Fibroblast of skin of scalp (primary cell): ENCODE measurements at places on chromosomes 1 and 21.

- DNase-seq: no peak
Observed at GRCh38 chr1:23601135-23601967, 42.0 kb upstream of the ID3 start.

GRCh38 chr1:214026985-214027384 is 39.2 kb downstream of the PROX1 start:
- no peak for DNase-seq

DNA sequence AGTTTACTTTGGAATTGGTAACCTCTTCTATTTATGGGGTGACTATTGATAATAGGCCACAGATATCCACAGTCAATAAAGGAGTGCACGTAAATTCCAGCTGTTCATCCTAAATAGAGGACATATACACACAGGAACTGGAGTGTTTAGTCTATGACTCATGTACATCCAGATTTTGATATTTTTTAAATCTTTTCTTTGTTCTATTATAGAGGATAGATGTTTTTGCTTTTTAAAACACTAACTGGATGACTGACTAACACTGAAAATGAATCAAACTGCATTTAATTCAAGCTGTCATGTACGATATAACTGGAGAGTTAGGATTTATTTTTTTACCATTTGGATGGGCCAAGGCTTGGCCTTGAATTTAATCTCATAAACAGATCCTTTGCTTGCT is 45.9 kb downstream of the RGL1 start:
- DNase-seq: no peak

DNA sequence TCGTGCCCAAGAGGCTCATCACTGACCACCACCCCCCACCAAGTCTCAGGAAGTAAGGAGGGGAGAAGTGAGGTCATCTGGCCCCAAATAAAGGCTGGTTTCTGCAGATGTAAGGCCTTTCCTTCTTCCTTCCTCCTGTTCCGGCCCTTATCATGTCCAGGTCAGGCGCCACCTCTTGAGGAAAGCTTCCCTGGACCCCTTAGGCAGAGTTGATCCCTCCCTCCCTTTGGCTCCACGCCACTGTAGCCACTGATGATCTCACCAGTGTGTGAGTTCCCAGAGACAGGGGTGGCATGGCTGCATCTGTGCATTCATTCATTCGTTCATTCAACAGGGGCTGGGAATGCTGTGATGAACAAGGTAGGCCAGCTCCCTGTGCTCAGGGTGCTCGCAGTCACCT is 59.2 kb downstream of the TAS1R2 start:
- DNase-seq: no peak

DNA sequence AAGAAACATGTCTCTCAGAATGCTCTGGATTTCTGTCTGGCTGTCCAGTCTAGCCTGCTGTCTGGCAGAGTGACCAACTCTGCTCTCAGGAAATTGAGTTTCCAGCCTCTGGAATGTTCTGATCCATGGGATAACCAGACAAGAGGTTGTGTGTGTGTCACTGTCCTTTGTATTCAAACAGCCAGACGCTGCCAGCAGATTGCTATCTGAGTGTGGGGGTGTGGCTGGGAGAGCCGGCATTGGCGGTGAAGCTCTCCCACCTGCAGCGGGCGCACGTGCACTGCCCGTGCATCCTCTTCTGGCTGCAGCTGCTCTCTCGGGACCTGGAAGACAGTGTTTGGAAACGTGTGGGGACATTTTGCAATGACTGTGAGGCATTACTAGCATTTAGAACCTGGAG is 26.1 kb downstream of the PKP1 start:
- peak; percentile 38 for DNase-seq

- no peak for DNase-seq
Observed at GRCh38 chr1:113192242-113192641, 119.2 kb downstream of the LRIG2 start.

GRCh38 chr1:185345913-185346720 is 29.1 kb upstream of the IVNS1ABP start:
- DNase-seq: no peak

- peak; percentile 7 for DNase-seq
Observed at GRCh38 chr21:17925899-17926298, 106.7 kb upstream of the C21orf91 start.

- peak; percentile 30 for DNase-seq
Observed at GRCh38 chr1:227317011-227317451, 1.3 kb downstream of the CDC42BPA start.

DNA sequence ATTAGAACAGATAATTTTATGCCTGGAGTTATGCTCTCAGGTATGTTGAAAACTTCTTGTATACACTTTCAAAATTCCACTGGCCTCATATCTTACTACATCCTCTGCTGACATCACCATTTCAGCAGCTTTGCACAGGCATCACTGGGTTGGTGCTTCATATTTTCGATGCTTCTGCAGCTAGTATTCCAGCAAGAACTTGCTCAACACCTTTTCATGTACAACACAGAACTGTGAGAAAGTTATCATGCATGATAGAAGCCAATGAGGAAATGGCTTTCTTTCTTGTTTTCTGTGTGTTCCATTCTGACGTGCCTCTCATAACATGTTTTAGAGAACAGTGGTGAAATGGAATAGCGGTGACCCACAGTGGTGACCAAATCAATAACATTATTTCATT is 5.1 kb upstream of the GBP5 start:
- no peak for DNase-seq

DNA sequence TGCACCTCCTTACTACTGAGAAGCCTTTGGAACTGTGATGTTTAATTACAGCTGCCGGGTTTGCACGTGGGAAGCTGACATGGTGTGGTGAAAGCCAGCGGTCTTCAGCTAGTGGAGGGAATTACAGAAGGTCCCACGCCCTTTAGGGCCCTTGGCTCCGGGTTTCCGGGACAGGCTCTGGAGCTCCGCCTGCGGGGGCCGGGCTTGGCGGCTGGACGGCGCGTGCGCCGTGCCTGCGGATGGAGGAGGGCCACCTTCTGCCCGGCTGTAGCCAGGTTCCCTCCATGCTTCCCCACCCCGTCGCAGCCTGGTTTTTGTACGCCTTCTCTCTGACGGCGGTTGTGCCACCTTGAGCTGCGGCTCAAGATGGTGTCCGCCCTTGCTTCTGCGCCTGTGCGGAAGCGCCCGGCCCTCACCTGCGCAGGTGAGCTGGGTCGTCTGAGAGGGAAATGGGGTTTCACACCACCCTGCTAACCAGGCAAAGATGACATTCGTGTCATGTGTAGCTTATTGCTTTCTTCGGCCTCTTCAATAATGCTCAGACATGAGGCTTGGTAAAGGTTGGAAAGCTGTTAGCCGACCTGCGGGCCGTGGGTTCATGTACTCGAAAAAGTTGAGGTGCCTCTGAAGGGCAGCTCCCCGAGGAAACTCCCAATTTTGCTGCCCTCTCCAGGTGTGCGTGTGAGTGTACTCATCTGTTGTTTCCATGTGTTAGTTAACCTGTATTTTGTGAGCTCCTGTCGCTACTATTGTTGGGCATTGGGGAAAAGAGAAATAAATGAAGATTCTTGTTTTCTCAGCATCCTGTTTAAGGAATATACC is 36.6 kb upstream of the OPRD1 start:
- DNase-seq: peak; percentile 44

- peak; percentile 34 for DNase-seq
Observed at GRCh38 chr1:25805863-25806225, 5.9 kb downstream of the SELENON start.

DNA sequence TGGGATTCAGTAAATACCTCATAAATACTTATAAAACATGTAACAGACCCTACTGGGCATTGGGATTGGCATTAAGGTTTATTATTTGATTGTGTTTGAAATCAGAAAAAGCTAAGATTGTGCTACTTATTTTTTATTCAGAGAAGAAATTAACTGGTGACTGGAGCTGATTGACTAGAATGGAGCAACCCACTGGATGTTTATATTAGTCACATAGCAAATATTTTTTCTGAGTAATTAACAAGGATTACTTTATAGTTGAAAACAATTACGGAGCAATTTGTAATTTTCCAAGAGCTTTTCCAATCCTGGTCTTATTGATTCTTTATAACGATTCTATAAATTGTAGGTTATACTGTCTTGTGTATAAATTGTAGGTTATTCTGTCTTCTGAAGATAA is 208.7 kb downstream of the HLX start:
- no peak for DNase-seq

GRCh38 chr1:228366062-228366865 is 40.4 kb downstream of the TRIM11 start:
- DNase-seq: no peak

DNA sequence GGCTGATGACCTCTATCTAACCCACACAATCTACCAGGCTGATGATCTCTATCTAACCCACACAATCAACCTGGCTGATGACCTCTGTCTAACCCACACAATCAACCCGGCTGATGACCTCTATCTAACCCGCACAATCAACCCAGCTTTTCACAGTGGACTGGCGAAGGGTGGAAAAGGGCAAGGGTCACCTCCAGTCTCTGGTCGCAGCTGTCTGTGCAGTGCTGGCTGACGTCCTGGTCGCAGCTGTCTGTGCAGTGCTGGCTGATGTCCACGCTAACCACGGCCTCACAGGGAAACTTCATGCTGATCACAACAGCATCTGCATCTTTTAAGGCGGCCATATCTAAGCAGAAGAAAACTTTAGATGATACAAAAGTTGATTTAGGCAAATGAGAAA is 12.2 kb upstream of the CCDC27 start:
- DNase-seq: no peak

DNA sequence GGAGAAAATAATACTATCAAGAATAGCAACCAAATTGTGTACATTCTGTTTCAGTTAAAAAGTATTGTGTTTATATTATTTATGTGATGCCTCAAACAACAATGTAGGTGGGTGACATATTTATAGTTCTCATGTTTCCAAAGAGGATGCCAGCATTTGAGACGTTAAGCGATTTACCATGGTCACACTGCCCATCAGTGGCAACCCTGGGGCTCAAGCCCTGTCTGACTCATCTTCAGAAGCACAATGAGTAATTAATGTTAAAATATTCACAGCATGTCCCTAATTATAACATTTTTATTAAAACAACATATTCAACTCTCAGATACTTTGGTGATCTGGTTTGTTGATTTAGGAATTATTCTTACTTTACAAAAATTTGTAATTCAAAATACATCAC is 409.4 kb downstream of the BRINP3 start:
- no peak for DNase-seq

- DNase-seq: peak; percentile 19
Observed at GRCh38 chr21:16837321-16837720, 675.5 kb upstream of the CXADR start.

GRCh38 chr1:161838885-161839284 is 72.8 kb downstream of the ATF6 start:
- DNase-seq: no peak

DNA sequence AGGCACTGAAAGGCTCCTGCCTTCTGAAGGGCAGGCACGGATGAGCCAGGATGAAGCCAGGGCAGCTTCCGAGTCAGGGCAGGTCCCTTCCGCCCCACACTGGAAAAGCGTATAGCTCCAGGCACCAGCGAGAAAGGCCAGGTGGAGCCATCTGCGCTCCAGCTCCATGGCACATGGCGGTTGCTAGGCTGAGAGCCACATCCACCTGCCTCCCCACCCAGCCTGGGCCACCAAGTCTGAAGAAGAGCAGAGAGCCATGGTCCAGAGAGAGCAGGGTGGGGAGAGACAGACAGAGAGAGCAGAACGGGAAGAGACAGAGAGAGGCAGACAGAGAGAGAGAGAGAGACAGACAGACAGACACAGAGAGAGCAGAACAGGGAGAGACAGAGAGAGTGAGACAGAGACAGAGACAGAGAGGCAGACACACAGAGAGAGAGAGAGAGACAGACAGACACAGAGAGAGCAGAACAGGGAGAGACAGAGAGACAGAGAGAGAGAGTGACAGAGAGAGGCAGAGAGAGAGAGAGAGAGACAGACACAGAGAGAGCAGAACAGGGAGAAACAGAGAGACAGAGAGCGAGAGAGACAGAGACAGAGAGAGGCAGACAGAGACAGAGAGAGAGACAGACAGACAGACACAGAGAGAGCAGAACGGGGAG is 5.2 kb downstream of the FNDC10 start:
- DNase-seq: no peak

DNA sequence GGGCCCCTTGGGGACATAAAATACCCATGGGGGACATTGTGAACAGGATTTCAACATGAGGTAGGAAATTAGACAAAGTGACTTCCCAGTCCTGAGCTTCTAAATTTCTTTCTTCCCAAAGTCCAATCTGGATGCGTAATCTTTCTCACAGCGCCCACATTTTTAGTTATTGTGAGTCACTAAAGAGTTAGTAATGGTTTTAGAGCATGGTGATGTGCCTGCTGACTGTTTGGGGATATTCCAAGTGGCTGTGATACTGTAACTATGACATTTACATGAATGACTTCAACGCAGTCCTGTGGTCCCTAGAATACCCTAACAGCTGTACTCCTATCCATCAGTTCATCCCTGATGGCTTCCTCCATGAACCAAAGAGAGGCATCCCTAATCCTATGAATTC is 224.0 kb upstream of the COA6 start:
- no peak for DNase-seq

DNA sequence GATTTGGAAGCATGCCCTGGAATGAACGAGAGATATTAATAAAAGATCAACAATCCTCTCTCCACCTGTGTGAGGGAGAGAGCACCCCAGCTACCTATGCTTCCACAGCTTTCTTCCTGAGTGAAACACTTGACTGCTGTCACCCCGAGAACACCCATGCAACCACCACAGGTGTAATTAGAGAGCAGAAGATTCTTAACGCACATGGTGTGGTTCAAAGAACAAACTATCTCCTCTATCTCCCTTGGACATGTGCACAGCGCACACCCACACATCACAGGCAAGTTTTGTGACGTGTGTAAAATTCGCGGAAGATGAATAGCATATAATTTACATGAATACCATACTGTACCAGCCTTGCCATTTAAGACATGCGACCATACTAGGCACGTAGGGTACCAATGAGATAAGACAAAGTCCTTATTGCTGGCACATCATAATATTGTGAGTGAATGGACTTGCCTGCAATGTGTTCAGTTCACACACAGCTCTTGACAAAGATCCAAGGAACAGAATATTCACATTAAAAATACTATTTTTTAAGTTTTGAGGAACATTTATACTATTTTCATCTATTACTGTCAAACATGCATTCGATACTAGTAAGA is 11.6 kb downstream of the ERRFI1 start:
- no peak for DNase-seq

DNA sequence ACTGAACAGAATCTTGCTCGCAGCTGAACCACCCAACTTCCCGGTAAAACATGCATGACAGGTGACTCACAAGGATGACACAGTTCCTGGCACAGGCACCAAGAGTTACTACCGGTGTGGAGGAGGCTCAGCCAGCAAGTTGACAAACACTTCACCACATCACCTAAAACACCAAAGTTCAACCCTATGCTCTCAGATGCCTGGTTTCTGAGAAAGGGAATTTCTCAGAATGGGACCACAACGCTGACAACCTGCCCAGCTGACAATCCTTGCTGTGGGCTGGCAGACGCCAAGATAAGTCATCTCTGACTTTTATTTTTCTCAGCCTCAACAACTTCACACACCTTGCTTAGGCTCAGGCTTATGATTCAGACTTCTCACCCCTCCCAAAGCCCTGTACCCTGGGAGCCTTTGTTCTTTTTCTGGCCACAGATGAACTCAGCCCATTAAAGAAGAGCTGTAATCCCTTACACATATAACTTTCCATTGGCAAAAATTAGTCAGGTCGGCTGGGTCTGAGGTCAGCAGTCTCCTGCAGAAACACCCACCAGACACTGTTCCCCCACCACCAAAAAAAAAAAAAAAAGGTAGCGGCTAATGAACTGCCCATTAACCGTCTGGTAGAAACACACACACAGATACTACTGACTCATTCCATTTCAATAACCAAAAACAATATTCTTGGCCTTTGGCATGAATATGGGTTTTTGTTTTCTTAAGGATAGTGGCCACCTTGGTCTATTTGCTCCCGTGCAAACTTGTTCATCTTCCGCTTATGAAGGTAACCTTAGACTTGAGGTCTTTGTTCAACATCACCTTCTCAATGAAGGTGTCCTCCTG is 10.8 kb upstream of the TIAM1 start:
- DNase-seq: peak; percentile 51
